ENCODE measurements at places on chromosomes 2 and 18. TPM values are rescaled to one million over a fixed set of nuclear protein-coding genes. Genes with fewer than 3 reads are reported as not detected.

The DQX1 gene
- total RNA-seq = 0.37 TPM

The CRACDL gene
- 4.1 TPM for total RNA-seq

The IL36RN gene
- not detected for total RNA-seq

The MOGAT1 gene
- not detected for total RNA-seq

The FSHR gene
- not detected for total RNA-seq

The TPO gene
- total RNA-seq = 127 TPM

The SNRNP27 gene
- total RNA-seq = 57.7 TPM

The PLA2R1 gene
- 11.3 TPM for total RNA-seq

The ALPG gene
- total RNA-seq = not detected

The NLRC4 gene
- 25.4 TPM for total RNA-seq

The COPS7B gene
- 45.0 TPM for total RNA-seq

The ASB18 gene
- total RNA-seq = not detected

The NCOA1 gene
- 58.3 TPM for total RNA-seq

The NMUR1 gene
- total RNA-seq = 3.0 TPM

The MATN3 gene
- not detected for total RNA-seq

The NOSTRIN gene
- 8.3 TPM for total RNA-seq

The LBX2 gene
- total RNA-seq = 1.9 TPM

The SEPTIN10 gene
- total RNA-seq = 53.7 TPM

The CD8A gene
- 91.2 TPM for total RNA-seq

The DUSP11 gene
- total RNA-seq = 44.7 TPM

The PIKFYVE gene
- 52.1 TPM for total RNA-seq

The FOXI3 gene
- not detected for total RNA-seq

The CRYBA2 gene
- not detected for total RNA-seq

The SLC16A14 gene
- 9.0 TPM for total RNA-seq

The GDF7 gene
- 3.8 TPM for total RNA-seq

The FBXO36 gene
- total RNA-seq = 1.4 TPM

The RAB17 gene
- total RNA-seq = 2.2 TPM

All from spleen (tissue), 13 donors.